ENCODE measurements at places on chromosomes 1 and 21.

- DNase-seq, result no peak
These were observed 244.4 kb downstream of the KAZN start for GRCh38 chr1:14842891-14843290.

DNA sequence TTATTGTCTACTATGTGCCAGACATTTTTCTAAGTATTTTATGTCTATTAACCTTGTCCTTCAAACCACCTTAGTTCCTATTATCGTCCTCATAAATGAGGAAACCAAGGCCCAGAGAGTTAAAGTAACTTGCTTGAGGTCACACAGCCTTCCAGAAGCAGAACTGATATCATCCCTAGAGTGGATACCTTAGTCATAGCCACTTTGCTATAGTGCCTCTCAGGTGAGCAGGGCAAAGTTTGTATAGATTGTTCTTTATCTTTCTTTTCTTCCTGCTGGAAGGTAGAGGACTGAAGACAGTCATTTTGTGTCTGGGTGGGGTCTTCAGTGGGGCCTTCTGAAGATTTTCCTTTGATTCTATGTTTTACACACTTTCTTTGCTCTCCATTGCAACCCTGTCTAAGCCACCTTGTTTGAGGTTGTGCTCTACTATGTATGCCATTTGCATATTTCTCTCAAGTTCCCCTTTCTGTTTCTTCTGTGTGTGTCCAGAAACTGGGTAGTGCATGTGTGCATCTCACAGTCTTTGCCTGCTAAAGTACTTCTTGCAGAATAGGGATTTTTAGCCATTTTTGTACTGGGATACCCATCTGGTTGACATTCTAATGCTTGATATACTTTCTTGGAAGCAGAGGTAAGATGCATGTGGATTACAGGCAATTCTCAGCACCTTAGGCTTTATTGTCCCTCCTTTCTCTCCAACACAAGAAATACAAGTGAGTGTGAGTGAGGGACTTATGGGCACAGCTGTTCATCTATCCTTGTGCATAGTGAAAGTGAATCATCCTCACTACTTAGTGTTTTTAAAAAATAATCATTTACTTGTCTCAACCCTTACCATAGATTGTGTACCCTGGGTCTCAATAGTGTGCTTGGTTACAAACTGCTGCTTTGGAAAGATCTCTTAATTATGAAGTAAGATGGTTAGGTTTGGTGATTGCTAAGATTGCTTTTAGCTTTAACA lies 207.6 kb upstream of the HMCN1 start:
- no peak for DNase-seq

- DNase-seq, result no peak
These were observed 39.4 kb downstream of the DMRTB1 start for GRCh38 chr1:53498555-53499131.

DNA sequence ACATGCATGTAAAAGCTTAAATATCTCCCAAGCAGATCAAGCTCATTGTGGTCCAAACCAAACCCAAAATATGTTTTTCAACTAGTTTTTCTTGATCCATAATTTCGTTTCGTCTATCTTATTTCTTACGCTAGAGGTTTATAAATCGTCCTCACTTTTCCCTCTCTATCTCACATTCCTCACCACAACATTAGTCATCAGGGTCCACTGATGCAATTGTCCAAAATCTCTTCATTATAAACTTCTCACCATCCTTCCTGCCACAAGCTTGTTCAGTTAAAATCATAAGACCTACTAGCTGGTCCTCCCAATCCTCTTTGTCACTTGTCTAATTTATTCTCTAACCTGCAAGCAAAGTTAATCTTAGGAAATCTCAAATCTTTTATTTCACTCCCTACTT lies 173.0 kb upstream of the PALMD start:
- no peak for DNase-seq

GRCh38 chr1:183467687-183468086 lies 4.6 kb upstream of the SMG7 start:
- DNase-seq, result no peak

DNA sequence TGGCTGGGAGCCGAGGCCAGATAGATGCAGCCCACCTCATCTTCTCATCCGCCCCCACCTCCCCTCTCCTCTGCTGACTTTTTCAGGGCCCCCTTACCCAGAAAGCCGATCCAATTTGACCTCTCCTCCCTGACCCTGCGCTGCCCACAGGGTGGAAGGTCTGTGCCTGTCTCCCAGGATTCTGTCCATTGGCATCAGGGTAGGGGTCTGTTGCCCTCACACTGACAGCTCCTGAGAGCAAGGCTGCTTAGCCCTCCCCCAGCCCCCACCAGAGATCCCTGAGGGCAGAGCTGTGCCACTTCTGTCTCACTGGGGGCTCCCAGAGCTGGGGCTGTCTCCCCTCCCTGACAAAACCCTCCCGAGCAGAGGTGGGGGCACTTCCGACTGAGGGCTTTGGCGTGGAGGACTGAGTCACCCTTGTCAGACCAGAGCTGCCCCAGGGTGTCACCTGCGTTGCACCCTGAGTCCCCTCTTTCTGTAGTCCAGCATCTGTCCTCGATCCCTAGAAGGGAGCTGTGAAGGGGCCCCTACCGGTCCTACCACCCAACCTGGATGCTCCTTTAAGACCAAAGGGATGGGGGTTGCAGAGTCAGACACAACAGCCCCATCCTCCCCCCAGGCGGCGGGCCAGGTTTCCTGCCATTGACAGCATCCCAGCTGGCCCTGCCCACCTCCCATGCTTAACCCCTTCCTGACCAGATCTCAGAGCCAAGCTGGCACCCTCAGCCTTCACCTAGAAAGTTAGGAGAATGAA lies 2.4 kb upstream of the FAM110D start:
- DNase-seq, result no peak

GRCh38 chr1:245752561-245752960 lies 597.8 kb downstream of the KIF26B start:
- no peak for DNase-seq

DNA sequence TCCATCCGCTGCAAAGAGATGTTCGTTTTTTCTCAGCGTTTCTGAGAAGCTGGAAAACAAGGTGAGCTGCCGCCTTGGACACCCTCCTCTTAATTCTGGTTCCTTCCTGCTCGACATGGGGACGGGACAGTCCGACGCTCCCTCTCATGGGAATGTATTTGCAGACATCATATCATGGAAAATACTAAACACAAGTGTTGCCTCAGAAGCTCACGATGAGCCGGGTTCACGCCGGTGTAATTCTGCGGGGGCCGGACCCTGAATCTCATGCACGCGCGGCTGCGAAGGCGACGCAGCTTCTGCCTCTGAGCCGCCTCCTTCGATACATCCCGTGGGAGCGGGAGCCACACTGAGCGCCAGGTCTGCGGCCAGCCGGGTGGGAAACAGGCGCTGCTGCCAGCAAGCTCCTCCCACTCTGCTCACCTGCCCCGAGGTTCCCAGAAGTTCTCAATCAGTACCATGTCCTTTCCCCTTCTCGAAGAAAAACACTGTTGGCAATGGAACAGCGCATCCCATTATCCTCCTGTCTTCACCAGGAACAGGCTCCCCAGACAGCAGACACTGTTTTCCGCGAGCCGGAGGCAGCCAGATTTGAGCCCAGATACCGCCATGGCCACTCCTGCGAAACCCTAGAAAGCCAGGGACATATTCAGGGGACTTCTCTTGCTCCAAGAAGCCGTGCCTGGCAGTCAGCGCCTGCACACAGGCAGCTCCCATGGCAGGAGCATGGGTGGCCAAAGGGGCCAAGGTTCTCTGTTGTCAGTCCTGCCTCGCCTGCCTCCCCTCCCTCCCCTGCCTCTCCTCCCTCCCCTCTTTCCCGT lies 98.0 kb downstream of the WDR4 start:
- DNase-seq, result no peak

DNA sequence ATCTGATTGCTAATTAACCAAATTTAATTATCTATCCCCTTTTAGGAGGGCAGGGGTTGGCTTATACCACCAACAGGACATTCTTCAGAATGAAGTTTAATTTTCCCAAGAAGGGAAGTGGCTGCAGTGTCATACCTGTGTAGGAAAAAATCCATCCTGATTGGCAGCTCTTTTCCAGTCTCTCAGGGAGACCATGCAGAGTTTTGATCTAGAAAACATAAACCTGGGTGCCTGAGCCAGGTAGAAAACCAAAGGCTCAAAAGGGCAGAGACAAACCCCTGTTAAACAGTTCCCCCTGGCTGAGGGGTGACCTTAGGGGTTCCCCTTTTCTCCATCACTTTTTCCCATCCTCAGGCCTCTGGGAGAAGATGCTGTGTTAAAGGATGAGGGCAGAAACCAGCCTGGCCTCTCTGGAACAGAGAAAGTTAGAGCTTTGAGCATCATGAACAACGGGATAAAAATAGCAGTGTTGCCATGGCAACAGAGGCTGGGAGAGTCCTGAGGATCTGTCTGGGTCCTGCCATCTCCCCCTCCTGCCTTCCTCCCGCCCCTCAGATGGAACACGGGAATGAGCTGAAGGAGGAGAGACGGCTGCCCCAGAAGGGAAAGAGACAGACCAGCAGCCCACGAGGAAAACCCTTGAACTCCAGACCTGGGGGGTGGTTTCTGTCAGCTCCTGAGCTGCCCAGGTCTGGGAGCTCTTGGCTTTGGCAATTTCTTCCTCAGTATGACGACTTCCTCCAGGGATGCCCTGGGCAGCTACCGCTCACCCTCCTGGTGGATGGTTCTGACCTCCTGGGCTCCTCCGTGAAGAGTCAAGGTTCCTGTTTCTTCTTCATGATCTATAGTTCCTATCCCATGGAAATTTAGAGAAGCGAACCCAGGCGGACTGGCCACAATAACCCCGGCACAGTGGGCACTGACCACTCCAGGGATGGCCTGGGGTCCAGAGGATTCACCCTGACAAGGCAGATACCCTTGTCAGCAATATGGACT lies 14.0 kb upstream of the LEMD1 start:
- no peak for DNase-seq

Data from left renal cortex interstitium (tissue), 4 donors.